ENCODE measurements at places on chromosomes 5 and 9.

- DNase-seq = peak; percentile 82
Measured at GRCh38 chr5:74272024-74272775, 368.3 kb downstream of the ENC1 start.

DNA sequence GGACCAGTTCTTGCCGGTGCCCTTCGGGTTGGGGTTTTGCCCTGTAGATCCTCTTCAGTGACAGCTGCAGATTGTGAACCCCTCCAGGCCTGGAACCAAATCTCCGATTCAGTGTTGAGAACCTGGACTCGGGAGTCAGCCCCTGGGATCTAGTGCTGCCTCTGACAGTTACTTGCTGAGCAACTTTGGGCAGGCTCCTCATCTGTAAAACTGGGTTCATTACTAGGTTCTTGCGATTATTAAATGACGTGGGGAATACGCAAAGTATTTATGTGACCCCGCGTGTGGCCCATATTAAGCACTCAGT lies 600 bp downstream of the ERCC6L2 start:
- no peak for DNase-seq

GRCh38 chr5:67353500-67354450 lies 157.2 kb upstream of the CD180 start:
- peak; percentile 40 for DNase-seq

- DNase-seq = peak; percentile 23
Measured at GRCh38 chr9:113520109-113520642, 56.6 kb downstream of the RGS3 start.

- DNase-seq = no peak
Measured at GRCh38 chr9:69605406-69605805, 66.8 kb downstream of the APBA1 start.

- no peak for DNase-seq
Measured at GRCh38 chr9:28779243-28779642, 1206.0 kb upstream of the C9orf72 start.

- DNase-seq = no peak
Measured at GRCh38 chr9:137445930-137446431, 4.8 kb upstream of the ENTPD8 start.

DNA sequence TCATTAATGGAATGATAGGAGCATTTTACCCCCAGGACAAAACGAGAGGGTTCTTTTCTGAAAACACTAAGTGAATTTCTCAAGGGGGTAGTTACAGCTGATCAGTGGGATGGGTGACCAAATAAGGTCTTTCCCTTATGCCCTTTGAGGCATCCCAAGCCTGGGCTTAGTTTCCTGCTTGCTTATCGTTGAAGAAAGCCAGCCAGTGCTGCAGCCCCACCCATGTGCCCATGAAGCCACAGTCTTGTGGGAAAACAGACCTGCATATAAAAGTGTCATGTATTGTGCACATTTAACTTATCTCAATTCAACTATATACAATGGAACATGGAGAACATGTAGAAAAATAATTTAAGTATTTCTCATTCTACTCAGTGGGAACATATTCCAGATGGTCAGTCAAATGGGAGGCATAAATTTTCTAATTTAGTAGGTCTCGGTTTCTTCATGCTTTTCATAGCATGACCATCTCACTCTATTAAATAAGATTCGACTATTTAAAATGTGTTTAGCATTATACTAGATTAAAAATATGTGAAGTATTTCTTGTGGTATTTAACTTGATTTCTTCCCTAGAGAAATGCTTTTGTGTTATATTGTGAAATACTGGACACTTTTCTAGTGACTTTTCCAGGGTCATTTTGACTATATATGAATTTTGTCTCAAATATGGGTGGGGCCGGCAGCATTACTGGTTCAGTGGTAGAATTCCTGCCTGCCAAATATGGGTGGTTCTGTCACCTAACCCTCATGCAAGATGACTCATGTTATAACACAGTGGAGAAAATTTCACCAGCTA lies 189.7 kb upstream of the SGCD start:
- DNase-seq = peak; percentile 89

DNA sequence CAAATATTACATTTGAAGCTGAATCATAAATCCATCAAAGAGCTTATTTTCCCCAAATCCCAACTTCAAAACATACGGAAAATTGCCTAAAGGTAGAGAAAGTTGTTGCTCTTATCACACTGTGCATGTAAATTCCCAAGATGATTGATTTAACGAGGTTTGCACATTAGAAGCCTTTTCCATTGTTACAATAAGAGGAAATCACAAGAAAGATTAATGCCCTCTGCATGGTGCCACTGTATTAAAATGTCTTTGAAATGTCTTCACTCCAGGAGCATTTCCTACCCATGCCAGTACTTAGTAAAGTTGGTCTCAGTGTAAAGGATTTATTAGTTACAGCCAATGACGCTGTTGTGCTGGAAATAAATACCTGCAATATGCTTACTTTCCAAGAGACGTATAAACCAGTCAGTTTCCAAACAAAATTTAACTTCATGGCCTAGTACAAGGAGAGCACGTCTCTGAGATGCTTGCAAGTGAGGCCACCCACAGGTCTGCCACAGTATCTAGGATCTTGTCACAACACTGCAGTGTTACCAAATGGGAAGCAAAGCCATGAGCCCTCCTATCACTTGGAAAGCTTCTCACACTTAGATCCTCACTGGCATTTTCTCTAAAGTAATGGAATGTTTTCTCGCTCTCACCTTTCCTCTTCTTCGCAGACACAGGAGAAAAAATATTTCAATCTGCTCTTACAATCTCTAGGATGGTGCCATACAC lies 112.4 kb downstream of the CETN3 start:
- no peak for DNase-seq
